Brain microvascular endothelial cell (primary cell): ENCODE measurements at places on chromosomes 7 and 10.

- no peak for DNase-seq
Measured at GRCh38 chr7:108711611-108712010, 141.9 kb downstream of the DNAJB9 start.

DNA sequence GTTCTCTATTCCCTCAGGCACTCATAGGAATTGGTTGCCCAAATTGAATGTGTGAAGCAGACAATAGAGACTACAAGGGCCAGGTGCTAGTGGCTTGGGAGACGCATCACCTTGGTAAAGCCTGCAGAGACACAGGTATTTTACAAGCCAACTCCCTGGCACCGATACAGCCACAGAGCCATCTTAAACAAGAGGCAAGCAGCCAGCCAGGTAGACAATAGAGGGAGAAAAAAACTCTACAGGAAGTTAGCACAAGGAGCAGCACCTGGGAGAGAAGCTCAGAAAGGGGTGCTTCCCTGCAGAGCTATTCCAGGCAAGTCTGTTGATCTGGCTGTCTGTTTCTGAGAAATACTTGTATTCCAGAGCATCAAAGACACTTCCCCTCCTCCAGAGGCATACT is 43.0 kb upstream of the CDK1 start:
- no peak for DNase-seq

GRCh38 chr7:44268671-44269070 is 56.7 kb downstream of the CAMK2B start:
- no peak for DNase-seq

GRCh38 chr7:2115760-2116447 is 116.8 kb downstream of the MAD1L1 start:
- peak; percentile 37 for DNase-seq

DNA sequence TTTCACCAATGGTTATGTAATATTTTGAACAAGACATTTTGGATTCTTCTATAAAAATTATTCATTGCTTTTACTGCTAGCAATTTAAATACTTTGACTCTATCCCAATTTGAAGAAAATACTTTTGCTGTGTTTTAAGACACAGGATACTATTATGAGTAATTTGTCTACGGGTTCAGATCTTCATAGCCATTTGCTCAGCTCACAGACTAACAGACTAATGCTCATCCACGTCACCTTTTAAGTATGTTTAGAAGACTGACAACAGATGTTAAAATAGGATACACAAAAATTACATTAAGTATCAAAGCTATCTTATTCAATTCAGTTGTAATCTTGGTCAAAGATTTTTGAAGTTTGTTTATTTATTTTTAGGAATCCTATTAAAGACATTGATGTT is 251.3 kb upstream of the CHRM2 start:
- DNase-seq, result no peak
